Suppressor macrophage treated with lipopolysaccharide for 1 hour (primary cell): ENCODE measurements at places on chromosomes 6 and 20.
A peak's percentile ranks its signal among the peaks of the same experiment; 100 is the strongest.

- no peak for DNase-seq
These were observed 3.3 kb upstream of the PGK2 start for GRCh38 chr6:49790341-49790740.

- DNase-seq, result no peak
These were observed 55.5 kb downstream of the CD2AP start for GRCh38 chr6:47532981-47533585.

GRCh38 chr6:154232013-154232910 lies 124.3 kb downstream of the IPCEF1 start:
- DNase-seq, result peak; percentile 45

DNA sequence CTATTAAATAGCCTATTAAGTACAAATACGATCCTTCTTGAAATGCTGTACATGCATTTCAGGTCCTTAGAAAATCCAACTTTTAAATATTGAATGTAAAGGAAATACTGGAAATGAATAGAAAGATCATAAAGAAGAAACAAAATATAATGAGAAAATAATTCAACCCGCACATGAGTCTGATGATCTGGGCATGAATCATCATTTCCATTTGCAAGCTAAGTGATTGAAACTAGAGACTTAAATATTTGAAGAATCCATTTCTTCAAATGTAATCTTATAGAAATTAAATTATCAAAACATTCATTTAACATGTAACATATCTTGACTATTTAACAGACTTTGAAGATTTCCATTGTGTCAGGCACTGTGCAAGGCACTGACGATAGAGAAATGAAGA lies 977.0 kb downstream of the TFAP2A start:
- DNase-seq, result no peak

GRCh38 chr6:56815436-56815835 lies 139.5 kb upstream of the BEND6 start:
- DNase-seq, result no peak

GRCh38 chr6:139595183-139595582 lies 220.7 kb upstream of the CITED2 start:
- DNase-seq, result no peak

DNA sequence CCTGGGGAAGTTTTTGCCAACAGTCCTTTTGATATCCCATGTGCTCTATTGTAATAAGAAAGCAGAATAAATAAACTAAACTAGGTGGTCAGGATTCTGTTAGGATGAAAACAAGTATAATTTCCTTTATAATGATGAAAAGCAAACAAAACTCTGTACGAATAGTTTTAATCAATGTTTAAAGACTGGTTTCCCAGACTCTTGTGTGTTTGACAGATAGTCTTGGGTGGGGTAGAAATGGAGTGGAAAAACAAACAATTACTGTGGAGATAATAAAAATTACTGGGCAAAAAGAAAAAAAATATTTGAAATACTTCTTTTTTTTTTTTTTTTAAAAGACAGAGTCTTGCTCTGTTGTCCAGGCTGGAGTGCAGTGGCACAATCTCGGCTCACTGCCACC lies 152.1 kb upstream of the FLRT3 start:
- no peak for DNase-seq

GRCh38 chr6:90187437-90188121 lies 109.1 kb downstream of the BACH2 start:
- DNase-seq, result peak; percentile 36

DNA sequence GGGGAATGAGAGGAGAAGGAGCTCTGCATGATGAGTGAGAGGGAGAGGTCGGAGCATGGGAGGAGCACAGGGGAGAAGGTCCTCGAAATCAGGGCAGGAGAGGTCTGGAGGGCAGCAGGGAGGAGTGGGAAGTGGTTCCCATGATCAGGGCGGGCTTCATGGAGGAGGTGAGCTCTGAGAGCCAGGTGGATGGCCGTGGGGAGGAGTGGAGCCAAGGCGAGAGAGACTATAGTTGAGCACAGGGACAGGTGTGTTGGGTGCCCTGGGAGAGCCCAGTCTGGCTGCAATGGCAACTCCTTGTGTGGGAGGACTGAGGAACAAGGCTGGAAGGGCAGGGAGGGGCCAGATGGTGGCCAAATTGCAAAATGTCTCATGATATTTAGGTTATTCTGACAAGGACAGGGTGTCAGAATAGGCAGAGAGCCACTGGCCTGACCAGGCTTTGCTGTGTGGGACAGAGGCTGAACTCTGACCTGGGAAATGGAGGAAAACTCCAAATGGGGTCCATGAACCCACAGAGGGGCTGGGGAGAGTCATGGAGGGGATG lies 21.4 kb downstream of the TTBK1 start:
- no peak for DNase-seq

DNA sequence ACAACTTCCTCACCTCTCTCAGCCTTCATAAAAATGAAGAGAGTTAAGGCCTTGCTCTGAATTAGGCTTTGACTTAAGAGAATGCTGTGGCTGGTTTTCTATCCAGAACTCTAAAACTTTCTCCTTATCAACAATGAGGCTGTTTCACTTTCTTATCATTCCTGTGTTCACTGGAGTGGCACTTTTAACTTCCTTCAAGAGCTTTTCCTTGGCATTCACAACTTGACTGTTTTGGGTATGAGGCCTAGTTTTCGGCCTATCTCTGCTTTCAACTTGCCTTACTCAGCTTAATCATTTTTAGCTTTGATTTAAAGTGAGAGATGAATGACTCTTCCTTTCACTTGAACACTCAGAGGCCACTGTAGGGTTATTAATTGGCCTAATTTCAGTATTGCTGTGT lies 4.3 kb upstream of the LOC128125822 start:
- DNase-seq, result no peak

- no peak for DNase-seq
These were observed 49.4 kb upstream of the DACT2 start for GRCh38 chr6:168368936-168369335.

GRCh38 chr6:111482188-111482958 lies 645 bp downstream of the REV3L start:
- DNase-seq, result peak; percentile 69

DNA sequence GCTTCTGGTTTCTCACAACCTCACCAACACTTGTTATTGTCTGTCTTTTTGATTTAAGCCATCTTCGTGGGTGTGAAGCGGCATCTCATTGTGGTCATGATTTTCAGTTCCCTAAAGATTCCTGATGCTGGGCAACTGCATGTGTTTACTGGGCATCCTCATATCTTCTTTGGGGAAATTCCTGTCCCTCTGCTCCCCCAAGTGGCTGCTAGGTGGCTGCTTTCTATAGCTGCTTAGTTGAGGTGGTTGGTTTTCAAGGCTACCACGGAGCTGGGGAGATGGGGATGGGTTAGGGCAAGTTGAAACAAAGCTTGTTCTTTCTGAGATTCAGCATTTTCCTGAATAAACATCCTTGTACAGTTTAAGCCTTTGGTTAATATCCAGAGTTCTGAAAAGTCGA lies 403.9 kb upstream of the SULF2 start:
- DNase-seq, result peak; percentile 48

GRCh38 chr20:1621316-1621715 lies 1.5 kb upstream of the SIRPB1 start:
- DNase-seq, result no peak

- DNase-seq, result peak; percentile 85
These were observed 11.5 kb downstream of the GNL1 start for GRCh38 chr6:30544666-30545272.

- DNase-seq, result no peak
These were observed 440.6 kb upstream of the EPHA7 start for GRCh38 chr6:93859971-93860370.

DNA sequence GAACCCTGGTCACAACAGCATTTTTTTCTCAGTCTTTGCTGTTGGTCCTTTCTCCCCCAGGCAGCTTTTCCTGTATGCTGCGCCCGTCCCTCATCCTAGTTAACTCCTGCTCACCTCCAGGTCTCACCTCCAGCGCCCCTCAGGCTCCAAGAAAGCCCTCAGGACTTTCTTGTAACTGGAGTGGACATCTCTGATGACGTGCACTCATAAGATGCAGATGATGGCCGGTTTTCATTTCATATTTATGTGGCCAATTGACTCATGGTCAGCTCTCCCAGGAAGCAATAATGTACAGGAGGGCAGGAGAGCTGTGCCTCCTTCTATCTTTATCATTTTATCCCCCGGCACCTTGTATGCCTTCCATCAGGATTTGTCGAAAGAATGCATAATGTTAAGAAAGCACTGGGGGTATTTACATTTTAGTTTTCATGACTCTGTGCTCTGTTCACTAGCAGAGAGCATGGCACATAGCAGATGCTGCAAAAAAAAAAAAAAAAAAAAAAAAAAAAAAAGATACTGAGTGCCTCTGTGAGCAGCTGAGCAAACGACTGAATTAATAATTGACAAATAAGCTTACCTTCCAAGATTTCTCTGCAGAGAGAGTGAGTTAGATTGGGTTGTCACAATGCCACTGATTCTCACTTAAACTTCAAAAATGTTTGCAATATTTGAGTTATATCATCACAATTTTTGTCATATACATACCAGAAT lies 170.2 kb downstream of the DOK5 start:
- DNase-seq, result peak; percentile 0

GRCh38 chr20:57835588-57836455 lies 126.0 kb upstream of the PMEPA1 start:
- DNase-seq, result no peak

DNA sequence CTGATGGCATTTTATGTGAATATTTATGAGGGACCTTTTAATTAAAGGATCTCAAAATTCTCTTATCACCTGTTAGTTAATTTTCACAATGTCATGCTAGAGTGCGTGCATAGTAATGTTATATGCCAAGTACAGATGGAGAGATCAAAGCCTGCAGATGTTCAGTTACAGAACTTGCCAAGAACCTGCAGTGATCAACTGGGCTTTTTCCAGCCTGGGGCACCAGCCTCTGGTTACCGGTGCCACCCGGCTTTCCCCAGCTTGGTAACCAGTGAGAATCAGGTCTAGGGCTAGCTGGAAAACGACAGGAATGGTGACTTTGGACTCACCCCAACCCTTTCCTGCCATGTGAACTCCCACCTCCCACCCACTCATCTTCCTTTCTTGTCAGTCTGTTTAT lies 91.8 kb downstream of the CAP2 start:
- no peak for DNase-seq

- peak; percentile 19 for DNase-seq
These were observed 30.4 kb downstream of the HECA start for GRCh38 chr6:139165324-139165723.

DNA sequence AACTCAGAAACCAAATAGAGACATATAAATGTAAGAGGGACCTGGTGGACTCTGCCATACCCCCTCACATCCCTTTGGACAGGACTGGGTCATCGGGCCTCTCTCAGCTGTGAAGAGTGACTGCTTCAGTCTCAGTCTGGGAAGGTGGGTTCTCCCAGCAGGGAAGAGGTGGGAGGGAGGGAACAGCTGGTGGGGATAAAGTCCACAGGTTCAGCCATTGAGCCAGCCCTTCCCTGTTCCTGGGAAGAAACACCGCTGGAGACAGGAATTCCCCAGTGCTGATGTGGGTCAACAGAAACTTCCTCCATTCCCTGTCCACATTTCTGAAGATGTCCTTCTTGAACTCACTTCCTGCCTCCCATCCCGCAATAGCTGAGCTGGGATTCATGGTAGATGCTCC lies 209.2 kb upstream of the PMEPA1 start:
- no peak for DNase-seq

GRCh38 chr20:19886661-19887288 lies 128.7 kb downstream of the RIN2 start:
- DNase-seq, result no peak

GRCh38 chr6:30494291-30494861 lies 5.1 kb downstream of the HLA-E start:
- peak; percentile 55 for DNase-seq

DNA sequence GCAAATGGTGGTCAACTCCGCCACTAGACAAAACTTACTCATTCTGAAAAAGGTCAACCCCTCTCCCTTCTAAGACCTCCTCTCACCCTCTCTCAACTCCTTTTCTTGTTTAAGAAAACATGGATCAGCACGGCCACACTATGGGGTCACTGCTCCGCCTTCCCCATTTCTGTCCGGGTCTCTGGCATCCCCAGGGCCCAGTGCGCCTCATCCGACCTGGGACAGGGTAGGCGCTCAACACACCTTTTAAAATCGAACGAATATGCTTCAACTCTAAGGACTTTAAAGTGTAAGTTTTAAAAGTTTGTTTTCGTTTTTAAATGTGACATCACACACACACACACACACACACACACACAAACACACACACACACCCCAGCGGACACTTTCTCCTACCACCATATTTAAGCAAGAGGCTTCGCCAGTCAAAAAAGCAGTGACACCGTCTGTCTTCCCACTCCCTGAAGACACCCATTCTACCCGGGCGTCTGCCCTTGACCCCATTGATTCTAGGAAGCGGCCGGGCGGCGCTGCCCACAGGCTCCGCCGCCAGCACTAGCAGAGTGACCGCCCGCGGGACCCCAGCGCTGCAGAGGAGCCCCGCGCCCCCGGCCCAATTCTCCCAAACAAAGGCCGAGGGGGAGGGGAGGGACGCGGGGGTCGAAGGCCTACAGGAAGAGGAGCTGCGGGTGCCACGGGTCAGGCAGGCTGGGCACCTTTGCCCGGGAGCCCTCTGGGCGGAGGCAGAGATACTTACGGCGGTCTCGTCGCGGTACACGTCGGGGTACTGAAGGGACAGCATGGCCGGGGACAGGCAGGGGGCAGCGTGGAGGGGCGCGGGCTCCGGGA lies 568 bp downstream of the PREP start:
- peak; percentile 57 for DNase-seq

DNA sequence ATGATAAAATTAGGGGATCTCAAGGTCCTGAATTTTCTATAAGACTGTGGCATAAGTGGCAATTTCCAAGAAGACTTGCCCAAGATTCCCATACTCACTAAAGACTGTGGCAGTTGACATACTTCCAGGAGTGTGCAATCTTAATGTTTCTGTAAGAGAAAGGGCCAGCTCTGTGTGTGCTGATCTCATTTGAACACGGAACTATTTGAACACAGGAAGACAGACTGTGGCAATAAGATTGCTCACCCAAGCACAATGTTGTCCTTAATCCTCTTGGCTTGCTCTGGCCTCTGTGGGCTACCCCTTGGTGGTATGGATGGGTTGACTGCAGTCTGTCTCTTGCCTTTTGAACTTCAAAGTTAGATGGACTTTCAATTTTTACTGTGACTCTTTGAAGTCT lies 151.4 kb downstream of the PHF3 start:
- DNase-seq, result no peak
